Anterior cingulate cortex (tissue), 58 donors: ENCODE measurements at places on chromosomes 2 and 18.

DNA sequence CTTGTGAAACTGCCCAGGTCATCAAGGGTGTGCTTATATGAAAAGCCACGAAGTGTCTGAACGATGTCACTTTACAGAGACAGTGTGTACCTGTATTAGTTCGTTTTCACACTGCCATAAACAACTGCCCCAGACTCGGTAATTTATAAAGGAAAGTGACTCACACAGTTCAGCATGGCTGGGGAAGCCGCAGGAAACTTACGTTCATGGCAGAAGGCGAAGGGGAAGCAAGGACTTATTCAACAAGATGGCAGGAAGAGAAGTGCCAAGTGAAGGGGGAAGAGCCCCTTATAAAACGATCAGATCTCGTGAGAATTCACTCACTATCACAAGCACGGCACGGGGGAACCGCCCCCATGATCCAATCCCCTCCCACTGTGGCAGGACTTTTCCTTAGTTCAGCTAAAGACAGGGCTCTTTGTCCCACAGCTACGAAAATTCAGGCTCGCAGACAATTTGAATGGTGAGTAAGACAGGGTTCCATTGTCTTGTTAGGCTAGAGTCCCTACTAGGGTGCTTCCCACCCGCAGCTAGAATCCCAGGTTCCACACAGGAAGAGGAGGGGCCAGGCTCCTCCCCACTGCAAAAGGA is 20.1 kb downstream of the TMEM177 start:
- DNase-seq, result no peak

DNA sequence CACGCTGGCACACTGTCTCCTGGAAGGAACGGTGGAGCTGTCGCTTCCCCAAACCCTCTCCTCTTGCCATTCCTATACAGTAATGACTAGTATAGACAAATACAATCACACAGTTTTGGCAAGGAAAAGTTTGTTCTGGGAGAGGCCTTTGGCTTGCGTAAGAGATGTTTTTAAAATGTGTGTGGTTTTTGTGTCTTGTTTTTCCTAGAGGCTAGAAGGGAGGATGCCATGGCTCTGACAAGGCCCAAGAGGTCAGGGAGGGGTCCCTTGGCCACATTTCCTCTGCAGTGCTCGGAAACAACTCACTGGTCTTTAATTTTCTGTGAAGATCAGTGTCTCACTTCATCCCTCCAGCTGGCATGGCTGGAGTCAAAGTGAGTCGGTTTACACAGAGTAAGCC is 195.9 kb downstream of the SH3RF3 start:
- no peak for DNase-seq

DNA sequence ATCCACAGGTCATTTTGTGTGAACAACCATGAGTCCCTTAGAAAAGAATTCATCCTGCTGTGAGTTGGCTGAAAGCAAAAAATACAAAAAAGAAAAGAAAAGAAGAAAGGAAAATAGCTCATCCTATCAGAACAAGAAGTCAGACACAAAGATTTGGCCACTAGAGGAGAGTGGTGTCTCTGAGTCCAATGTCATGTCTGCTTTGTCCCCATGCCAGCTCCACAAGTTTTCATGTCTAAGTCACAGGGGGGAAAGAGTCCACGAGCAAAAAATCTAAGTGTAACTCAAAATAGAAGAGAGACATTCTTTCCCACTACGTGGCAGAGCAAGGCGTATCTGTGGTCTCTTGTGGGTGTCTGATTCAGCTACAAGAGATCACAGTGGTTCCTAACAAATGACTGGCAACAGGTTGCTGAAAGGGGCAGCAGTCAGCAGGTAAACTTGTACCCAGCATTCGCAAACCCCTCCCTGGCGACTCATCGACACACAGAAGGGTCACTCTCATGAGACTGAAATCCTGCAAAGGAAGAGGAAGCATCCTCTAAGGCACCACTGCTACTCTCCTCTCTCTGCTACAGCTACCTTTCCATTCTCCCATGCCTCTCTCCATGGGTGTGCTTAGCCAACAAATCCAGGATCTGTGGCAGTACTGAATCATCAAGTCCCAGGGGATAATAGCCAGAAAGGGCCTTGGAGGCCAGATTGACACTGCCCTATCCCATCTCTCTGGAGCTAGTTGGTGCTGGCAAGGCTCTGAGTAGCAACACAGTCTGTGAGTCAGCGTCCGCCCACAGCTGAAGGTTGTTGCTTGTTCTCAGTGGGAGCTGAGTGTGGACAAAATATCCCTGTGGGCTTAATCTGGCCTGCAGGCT is 123.0 kb upstream of the SLC39A10 start:
- DNase-seq, result peak; percentile 37

DNA sequence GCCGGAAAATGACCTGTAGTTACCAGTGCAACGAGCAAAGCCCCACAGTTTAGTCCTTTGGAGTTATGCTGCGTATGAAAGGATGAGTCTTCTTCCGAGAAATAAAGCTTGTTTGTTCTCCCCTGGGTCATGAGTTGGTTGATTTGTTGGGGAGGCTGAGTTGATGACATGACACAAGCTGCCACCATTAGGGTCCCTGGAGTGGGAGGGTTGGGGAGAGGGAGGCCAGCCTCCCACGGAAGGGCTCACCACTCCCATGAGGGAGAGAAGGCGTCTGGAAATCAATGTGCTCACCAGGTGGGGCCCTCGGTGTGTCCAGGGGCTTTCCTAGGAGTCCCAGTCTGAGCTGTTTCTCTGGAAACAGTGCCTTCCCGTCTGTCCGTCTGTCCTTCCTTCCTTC is 7.4 kb upstream of the DGKD start:
- DNase-seq, result no peak

GRCh38 chr2:105789745-105790460 is 45.2 kb downstream of the NCK2 start:
- DNase-seq, result peak; percentile 45

- no peak for DNase-seq
Measured at GRCh38 chr2:113014067-113014466, 8.8 kb downstream of the IL36A start.

DNA sequence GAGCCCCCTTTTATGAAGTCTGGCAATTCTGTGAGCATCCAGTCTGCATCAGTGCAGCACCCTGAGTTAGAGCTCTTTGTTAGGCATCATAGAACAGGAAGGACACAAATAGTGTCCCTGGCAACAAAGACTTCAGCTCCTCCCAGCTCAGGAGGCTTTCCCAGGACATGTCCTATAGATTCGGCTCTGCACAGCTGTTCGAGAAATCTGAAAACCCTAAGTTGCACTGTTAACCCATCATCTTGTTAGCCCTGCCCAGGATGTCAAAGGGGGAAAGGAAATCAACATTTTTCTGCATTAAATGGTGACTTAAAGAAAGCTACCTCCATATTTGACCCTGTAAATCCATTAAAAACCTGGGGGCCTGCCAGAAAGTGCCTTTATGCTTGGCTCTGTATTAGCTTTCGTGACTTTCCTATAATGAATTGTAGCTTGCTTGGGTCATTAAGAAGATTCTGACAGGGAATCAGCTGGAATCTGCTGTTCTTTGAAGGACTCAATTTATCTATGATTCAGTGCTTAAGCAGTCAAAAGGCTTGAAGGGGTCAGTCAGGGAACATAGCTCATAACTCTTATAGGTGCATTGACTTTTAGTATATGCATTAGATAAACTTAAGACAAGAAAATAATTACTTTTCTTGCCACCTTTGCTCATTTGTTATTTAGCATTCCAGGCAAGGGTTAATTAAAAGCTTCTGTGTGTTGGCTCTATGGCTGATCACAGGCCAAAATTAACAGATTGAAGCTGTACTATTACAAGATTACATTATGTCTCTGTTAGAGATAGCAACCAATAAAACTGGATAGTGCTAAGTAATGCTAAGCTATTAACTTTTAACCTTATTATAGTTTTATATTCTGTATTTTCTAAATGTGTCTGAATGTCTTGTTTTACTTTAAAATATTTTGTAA is 20.6 kb downstream of the ERMN start:
- no peak for DNase-seq

DNA sequence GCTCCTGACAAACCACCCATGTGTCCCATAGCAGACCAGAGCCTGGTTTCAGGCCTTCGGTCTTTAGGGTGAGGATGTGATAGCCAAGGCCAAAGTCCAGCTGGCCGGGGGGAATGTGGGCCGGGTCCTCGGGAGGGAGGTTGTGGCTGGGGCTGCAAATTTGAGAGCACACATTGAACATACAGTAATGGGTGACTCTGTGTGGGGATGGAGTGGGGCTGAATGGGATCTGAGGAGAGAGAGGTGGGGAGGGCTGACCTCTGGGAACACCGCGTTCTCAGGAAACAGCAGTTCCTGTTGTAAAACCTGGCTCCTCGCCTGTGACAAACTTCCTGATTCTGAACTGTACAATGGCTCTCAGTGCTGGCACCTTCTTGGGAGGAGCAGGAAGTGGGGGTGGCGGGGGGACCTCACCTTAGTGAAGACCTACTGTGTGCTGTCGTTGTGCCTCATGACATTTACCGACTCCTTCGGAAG is 48.8 kb downstream of the MCFD2 start:
- DNase-seq, result no peak

- no peak for DNase-seq
Measured at GRCh38 chr2:149021271-149021719, 17.2 kb upstream of the LYPD6B start.

- DNase-seq, result no peak
Measured at GRCh38 chr2:150697596-150697995, 210.1 kb upstream of the RND3 start.

- no peak for DNase-seq
Measured at GRCh38 chr2:175323162-175323561, 141.7 kb upstream of the ATP5MC3 start.

DNA sequence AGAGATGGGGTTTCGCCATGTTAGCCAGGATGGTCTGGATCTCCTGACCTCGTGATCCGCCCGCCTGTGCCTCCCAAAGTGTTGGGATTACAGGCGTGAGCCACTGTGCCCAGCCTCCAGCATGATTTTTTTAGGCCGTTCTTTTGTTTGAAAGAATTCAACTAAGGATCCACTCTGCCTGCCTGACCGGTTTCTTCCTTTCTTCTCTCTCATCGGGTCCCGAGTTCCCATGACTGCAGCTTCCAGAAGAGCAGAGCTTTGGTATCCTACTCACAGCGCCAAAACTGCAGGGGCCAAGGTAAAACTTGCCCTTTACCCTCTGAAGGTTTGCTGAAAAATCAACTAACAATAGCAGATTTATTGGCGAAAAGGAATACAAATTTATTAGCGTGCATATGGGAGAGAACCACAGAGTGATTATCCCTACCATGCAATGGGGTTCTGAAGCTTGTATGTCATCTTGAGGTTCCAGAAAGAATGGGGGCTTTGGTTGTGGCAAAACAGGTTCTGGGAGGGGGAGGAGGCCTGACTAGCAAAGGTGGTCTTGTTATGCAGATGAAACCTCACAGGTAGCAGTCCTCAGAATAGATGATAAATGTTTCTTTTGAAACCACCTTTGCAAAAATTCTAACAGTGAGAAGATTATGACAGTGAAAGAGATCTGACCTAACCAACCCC is 87.0 kb upstream of the MSH6 start:
- no peak for DNase-seq

GRCh38 chr18:55500316-55501086 is 87.5 kb downstream of the TCF4 start:
- DNase-seq, result no peak

- no peak for DNase-seq
Measured at GRCh38 chr18:3411854-3412268, 38.1 kb upstream of the TGIF1 start.

DNA sequence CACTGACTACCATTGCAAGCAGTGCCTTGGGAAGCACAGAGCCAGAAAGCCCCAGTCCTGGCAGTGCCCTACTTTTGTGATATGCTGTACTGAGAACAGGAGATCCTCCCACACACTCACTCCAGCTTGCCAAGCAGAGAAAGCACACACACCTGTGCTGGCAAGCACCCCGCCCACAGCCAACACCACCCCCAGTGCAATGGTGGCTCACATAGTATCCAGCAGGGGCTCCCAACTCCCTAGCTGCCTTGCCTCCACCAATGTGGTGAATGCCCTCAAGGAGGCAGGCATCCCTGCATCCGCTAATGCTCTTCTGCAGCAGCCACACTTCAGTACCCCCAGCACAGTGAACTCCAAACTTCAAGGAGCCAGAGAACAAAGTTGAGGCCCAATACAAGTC is 1655.8 kb downstream of the SUCLG1 start:
- no peak for DNase-seq

DNA sequence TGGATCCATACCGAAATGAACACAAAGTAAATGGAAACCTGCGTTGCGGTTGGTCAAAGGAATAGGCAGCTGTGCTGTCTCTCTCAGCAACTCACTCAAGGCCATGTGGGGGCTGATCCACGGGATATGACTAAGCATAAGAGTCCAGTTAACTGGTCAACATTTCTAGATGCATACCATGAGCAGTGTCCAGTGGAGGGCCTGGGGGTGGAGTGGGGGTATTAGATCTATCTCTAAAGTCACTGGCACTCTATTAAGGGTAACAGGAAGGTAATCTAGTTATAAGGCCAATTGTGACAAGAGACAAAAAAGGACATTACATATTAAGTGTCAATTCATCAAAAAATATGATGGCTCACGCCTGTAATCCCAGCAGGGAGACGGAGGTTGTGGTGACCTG is 136.8 kb downstream of the TTC32 start:
- DNase-seq, result no peak

DNA sequence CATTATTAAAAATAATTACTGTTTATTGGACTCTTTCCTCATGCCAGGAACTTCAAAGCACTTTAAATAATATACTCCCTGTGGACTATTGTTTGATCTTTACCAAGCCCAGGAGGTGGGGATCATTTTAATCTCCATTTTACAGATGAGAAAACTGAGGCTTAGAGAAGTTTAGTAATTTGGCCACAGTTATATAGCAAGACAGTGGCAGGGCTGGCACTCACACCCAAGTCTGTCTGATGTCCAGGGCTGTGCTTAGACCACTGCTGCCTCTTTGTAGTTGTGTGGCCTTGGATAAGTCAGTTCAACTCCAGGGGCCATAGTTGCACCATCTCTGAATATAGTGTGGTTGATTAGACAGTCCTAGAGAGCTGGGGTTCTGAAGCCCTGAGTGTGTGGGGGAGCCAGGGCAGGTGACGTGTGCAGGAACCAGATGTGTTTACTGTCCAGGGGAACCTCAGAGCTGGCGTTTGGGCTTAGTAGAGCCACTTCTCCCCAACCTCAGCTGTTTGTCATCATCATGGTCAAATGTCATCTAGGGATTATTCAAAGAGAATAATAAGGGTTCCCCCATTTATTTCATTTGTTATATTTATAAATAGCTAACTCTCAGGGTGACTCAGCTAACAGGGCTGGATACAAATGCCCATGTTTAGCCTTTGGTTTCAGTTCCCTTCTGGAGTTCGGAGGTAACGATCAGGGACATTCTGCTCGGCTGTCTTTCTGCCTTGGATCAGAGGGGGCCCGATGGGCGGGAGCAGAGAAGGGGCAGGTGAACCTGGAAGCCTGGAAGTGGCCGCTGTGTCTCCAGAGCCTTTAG is 68.0 kb downstream of the BOLA3 start:
- no peak for DNase-seq

GRCh38 chr2:16625201-16625729 is 40.4 kb downstream of the CYRIA start:
- no peak for DNase-seq
